Foreskin keratinocyte (primary cell): ENCODE measurements at places on chromosomes 3 and 15. TPM values are rescaled to one million over a fixed set of nuclear protein-coding genes. Genes with fewer than 3 reads are reported as not detected.

ESYT3 gene
- total RNA-seq, result 0.78 and 0.92 TPM in 2 replicates

PAQR9 gene
- not detected in 2 replicates for total RNA-seq

CFAP91 gene
- 0.03 and 0.07 TPM in 2 replicates for total RNA-seq

ANKRD34C gene
- total RNA-seq, result not detected in 2 replicates
